ENCODE measurements at places on chromosomes 7 and 10.

DNA sequence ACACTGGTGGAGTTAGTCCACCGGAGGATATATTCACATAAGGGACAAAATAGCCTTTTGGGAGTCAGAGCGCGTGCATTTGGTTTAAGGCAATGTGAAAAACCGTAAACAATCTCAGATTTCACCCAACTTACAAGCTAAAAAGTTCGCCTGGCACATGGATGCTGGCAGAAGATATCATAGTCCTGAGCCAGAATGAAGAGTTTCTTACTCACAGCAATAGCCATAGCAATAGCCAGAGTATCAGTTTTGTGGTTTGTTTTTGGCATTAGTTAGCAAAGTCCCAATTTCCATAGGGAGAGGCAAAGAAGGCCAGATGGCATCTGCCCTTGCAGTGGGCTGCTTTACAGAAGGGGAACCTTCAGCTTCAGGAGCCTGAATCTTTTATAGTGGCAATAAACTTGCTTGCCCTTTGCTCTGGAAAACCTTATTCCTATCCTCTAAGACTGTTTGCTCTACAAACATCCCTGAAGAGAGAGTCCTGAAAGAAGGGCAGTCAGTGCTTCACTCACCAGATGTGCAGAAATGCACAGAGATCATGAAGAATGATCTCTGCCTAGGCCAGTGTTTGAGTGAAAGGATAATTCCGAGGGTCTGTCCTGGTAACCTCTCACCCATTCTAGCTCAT lies 28.7 kb upstream of the RSBN1L start:
- peak; percentile 66 for DNase-seq
- no peak overlapping the region for H3K4me3 ChIP-seq
- H3K27me3 ChIP-seq: no peaks in the 10 kb centered on the region
- no peaks in the 10 kb centered on the region for H3K36me3 ChIP-seq
- H3K4me1 ChIP-seq: peaks cover 12% of the 10 kb centered on the region

GRCh38 chr7:6489612-6490011 lies 41.9 kb upstream of the DAGLB start:
- no peaks in the 10 kb centered on the region for H3K36me3 ChIP-seq
- no peaks in the 10 kb centered on the region for H3K27me3 ChIP-seq
- H3K27ac ChIP-seq: no peak overlapping the region

DNA sequence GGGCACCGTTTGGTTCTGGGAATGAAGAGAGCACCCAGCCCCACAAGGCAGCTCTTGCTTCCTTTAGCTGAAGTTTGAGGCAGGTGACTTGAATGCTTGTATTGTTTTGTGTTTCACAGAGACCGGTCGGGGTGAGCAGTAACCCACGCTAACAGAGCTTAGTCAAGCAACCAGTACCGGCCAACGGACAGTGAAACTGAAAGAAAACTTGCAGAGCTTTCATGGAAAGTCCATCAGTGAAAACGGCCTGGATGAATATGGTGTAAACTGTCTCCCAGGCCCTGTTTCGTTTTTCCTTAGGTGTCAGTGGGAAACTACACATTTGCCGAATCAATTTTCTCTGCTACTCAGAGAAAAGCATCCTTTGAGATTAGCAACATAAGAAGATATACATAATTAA lies 101.1 kb downstream of the LYZL1 start:
- H3K27me3 ChIP-seq: no peaks in the 10 kb centered on the region
- H3K4me3 ChIP-seq: no peak overlapping the region
- H3K4me1 ChIP-seq: no peaks in the 10 kb centered on the region
- no peaks in the 10 kb centered on the region for H3K36me3 ChIP-seq
- peak; percentile 30 for DNase-seq

DNA sequence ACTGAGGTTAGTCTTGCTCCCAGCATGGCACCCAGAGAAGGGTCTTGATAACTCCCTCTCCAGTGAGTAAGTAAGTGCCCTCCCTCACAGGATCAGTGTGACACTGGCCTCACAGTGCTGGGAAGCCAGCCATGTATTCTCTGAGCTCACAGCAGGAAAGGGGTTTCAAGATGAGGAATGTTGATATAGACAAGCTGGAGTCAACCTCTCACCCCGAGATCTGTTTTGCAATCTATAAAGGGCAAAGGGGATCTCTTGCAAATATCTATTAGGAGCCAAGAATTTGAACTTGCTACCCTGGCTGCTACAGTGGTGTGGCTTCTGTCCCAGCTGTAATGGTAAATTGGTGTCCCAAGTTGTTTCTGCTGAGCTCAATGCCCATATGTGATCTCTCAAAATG lies 70.2 kb upstream of the ADAM12 start:
- H3K4me3 ChIP-seq: no peak overlapping the region
- H3K27ac ChIP-seq: no peak overlapping the region
- no peaks in the 10 kb centered on the region for H3K36me3 ChIP-seq
- no peak for DNase-seq
- no peaks in the 10 kb centered on the region for H3K4me1 ChIP-seq

DNA sequence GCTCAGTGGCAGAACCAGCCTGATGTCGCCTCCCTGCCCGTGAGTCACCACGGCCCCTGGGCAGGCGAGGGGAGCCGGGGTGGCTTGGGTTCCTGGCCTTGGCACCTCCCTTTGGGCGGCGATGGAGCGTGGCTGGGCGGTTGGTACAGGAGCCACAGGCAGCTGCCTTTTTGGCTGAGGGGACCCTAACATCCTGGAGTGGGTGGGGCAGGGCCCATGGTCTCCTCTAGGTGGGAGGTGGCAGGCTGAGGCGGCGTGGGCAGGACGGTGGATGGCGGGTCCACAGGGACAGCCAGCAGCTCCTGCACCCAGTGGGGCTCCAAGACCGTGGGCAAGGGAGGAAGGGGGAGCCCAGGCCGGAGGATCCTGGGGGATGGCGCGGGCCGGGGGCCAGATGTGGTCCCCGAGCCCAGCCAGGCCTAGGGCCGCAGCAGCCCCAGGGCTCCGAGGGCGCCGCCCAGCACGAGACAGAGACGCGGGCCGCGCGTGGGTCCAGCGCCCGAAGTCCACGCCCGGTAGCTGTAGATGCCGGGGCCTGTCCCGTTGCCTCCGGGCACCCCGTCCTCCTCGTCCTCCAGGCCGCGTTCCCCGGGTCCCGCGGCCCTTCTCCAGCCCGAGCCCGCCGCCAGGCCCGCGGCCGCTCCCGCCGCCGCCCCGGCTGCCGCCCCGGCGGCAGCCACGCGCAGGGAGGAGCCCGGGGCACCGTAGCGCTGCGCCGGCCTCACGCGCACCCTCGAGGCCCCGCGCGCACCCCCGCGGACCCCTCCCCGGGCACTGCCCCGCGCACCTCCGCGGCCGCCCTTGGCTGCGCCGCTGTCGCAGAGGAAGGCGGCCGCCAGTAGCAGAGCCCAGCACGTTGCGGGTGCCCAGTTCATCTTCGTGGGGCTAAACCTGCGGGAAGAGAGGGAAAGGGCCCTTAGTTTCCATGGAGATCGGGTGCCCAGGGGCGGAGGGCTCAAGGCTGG lies 1.3 kb downstream of the SPRN start:
- H3K36me3 ChIP-seq: peaks cover 24% of the 10 kb centered on the region
- H3K27me3 ChIP-seq: peaks cover 4% of the 10 kb centered on the region
- H3K4me3 ChIP-seq: no peak overlapping the region
- H3K4me1 ChIP-seq: no peaks in the 10 kb centered on the region
- no peak for DNase-seq

- DNase-seq: no peak
- H3K36me3 ChIP-seq: no peaks in the 10 kb centered on the region
- H3K4me1 ChIP-seq: peaks cover 15% of the 10 kb centered on the region
- H3K27ac ChIP-seq: no peak overlapping the region
- no peaks in the 10 kb centered on the region for H3K27me3 ChIP-seq
- no peak overlapping the region for H3K4me3 ChIP-seq
Measured at GRCh38 chr10:77516575-77516974, 121.0 kb downstream of the KCNMA1 start.

- H3K36me3 ChIP-seq: no peaks in the 10 kb centered on the region
- H3K27me3 ChIP-seq: peaks cover 10% of the 10 kb centered on the region
- H3K4me3 ChIP-seq: no peak overlapping the region
- H3K4me1 ChIP-seq: no peaks in the 10 kb centered on the region
- DNase-seq: no peak
Measured at GRCh38 chr7:69411466-69411865, 186.8 kb upstream of the AUTS2 start.

- no peaks in the 10 kb centered on the region for H3K36me3 ChIP-seq
- H3K27me3 ChIP-seq: no peaks in the 10 kb centered on the region
- H3K27ac ChIP-seq: no peak overlapping the region
- DNase-seq: no peak
Measured at GRCh38 chr7:114622221-114622620, 207.6 kb downstream of the FOXP2 start.

- no peaks in the 10 kb centered on the region for H3K4me1 ChIP-seq
- no peaks in the 10 kb centered on the region for H3K36me3 ChIP-seq
- no peak overlapping the region for H3K27ac ChIP-seq
- no peak overlapping the region for H3K4me3 ChIP-seq
Measured at GRCh38 chr10:19791032-19791431, 25.2 kb upstream of the PLXDC2 start.

DNA sequence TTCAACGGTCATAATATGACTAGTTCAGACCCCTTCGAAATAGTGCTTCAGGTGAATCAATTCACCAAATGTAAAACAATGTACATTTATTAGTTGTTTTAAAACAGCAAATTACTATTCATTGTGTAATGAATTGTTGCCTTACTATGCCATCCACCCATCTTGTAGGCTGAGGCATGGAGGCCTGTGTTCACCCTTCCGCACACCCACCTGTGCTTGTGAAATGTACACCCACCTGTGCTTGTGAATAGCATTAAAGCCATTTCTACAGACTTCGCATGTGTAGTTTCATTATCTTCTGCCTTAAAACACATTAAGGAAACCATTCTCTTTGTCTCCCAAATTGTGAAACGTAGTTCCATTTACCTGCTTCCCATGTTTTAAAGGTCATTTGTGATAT lies 16.8 kb downstream of the CLRN3 start:
- DNase-seq: no peak
- no peak overlapping the region for H3K27ac ChIP-seq
- H3K36me3 ChIP-seq: peaks cover 18% of the 10 kb centered on the region
- H3K27me3 ChIP-seq: no peaks in the 10 kb centered on the region
- no peak overlapping the region for H3K4me3 ChIP-seq
- peaks cover 45% of the 10 kb centered on the region for H3K4me1 ChIP-seq

DNA sequence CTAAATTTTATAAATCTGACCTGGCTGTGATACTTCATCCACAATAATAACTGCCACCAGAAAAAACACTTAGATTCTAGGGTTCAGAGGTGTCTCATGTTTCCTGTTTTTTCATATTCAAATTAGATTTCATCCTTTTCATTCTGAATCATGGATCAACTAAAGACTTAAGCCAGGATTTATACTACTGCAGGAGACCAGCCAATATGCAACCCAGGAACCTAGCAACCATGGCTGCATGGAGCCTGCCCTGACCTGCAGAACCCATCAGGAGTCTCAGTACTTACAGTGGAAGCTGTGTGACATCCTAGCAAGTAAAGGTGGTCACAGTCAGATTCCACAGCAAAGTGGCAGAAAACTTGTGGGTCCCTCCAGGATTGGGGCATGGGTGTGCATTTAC lies 40.5 kb upstream of the RNF148 start:
- H3K4me1 ChIP-seq: no peaks in the 10 kb centered on the region
- no peaks in the 10 kb centered on the region for H3K27me3 ChIP-seq
- no peak overlapping the region for H3K4me3 ChIP-seq
- no peaks in the 10 kb centered on the region for H3K36me3 ChIP-seq
- H3K27ac ChIP-seq: no peak overlapping the region

- H3K4me1 ChIP-seq: no peaks in the 10 kb centered on the region
- DNase-seq: no peak
- no peaks in the 10 kb centered on the region for H3K27me3 ChIP-seq
- no peak overlapping the region for H3K4me3 ChIP-seq
Measured at GRCh38 chr10:72765051-72765745, 73.3 kb downstream of the MCU start.

DNA sequence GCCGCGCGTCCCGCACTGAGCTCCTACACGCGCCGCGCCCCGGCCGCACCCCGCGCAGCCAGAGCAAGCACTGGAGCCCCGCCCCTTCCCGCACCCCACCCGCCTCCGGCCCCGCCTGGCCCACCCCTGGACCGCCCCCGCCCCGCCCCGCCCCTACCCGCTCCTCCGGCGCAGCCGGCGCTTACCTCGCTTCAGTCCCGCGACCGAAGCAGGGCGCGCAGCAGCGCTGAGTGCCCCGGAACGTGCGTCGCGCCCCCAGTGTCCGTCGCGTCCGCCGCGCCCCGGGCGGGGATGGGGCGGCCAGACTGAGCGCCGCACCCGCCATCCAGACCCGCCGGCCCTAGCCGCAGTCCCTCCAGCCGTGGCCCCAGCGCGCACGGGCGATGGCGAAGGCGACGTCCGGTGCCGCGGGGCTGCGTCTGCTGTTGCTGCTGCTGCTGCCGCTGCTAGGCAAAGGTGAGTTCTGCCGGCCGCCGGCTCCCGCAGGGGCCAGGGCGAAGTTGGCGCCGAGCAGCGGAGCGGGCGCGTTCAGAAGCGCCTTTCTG lies at the start of gene RET:
Gene RET (plus strand): TSS at position 194 of the 545 bp plus-strand sequence. CDS start 190 bp downstream, at position 384.
- no peaks in the 10 kb centered on the region for H3K36me3 ChIP-seq
- peak within 1 kb of the TSS; percentile 13 for H3K4me3 ChIP-seq
- H3K4me1 ChIP-seq: no peaks in the 10 kb centered on the region
- H3K27ac ChIP-seq: no peak within 1 kb of the TSS
- DNase-seq: peak; percentile 36
